ENCODE measurements at places on chromosomes 4 and X.

DNA sequence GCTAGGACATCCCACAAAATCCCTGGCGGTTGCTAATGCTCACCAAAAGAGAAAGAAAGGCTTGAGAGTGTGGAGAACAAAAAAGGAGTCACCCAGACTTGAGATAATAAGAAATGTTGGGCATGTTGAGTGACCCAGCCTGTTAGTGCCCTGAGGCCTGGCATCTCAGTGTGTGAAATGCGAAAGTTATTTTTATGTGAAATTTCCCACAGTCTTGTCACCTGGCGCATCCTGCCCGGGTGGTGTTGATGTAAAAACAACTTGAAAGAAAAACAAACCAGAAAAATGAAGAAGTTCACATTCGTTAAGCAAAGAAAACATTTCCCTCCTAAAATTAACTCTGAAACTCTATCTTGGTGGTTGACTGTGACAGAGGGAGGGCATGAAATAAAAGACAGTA lies 495.2 kb downstream of the MID1IP1 start:
- no peak for DNase-seq

DNA sequence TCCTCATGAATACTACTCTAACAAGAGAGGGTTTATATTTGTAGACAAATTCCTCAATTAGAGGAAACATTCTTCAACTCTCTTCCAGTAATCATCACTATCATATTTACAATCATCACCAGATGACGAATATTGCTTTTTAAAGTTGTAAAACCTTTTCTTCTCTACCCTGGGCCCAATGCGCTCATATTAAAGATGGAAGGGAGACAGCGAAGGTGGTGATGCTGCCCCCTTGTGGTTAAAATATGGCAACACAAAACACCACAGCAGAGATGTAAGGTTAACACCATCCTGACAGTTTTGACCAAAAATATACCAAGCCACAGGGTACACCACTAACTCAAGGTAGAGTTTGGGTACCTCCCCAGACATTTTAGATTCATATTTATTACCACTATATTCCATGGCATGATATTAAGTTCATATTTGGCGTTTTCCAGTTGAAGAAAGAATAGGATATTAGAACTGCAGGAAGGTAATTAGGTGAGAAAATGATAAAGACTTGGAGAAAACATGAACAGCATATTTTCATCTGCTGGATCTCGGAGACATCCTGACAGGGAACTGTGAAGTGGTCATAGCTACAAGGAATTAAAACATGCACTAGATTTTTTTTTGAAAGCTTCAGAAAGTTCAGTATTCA lies 72.8 kb downstream of the SLC9A7 start:
- DNase-seq = peak; percentile 42

DNA sequence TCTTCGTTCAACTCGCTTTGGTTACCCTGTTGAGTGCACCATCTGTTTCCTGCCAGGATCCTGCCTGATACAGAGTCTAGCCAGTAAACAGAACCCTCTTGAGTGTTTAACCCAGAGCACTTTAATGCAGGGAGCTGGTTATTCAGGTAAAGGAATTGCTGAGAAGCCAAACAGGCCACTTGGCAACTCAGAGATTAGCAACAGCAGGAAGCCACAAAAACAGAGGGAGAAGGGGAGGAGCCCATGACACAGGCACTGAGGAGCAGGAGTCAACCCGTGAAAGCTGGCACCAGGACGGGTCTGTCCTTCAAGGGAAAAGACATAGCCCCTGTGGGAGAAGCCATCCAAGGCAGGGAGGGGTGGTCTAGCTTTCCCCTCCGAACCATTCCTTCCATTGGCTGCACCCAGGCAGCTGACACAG lies 641.4 kb downstream of the ZNF674 start:
- peak; percentile 19 for DNase-seq

DNA sequence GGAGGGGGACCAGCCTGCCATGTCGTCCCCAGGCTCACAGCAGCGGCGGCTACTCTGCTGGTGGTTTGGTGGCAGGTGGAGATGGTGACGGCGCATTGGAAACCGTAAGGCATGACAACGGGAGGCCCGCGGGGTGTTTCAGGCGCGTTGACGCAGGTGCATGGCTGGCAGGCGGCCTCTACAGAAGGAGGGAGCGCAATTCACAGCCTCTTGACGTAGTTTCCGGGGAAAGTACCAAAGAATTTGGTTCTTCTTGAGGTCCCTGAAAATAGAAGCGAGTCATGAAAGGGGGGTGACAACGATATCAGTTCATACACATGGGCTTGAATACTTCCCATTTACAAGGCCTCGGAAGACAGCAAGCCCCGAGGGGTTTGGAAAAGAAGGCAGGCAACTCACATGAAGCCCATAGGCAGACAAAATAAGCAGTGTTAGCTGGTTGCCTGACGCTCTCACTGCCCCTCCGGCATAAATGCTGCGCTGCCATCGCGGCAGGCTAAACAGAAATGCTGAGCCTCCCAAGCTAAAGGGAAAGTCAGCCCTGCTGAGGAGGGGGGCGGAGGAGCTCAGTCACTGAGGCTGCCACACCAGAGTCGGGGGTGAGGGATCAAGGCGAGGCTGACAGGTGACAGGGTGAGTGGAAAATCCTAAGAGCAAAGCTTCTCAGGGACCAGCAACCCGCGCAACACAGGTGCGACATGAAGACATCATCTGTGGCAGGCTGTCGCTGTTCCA lies 52.3 kb upstream of the PDLIM3 start:
- no peak for DNase-seq

DNA sequence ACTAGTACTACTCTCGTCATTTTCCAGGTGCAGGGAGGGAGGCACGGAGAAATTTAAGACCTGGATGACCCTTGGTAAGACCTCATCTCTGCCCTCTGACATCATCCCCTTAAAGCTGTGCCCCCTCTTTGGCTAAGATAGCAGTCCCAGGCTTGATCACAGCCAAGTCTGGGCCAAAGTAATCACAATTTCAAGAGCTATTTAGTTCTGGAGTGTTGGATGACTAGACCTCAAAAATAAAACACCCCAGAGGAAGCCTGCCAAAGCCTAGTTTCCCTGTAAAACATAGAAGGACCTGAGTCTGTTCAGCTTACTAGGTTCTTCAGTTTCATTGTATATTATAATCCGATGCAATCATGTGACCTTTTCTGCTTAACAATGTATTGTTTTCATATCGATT lies 144.6 kb upstream of the ARHGEF9 start:
- no peak for DNase-seq

DNA sequence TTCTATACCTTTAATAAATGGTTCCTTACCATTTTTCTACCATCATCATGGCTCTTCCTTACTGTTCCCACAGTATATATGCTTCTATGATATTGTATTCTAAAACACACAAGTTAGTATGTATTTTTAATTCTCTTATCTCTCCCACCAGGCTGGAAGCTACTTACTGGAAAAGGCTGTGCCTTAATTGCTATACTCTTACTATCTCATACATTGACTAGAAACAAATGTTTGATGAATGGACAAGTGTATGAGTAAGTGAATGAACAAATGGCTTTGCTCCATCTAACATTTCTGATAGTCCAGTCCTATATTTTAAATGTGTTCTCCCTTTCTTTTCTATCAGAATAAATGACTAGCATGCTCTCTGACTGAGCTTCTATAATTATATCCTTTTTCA lies 320.8 kb upstream of the RASGEF1B start:
- no peak for DNase-seq

DNA sequence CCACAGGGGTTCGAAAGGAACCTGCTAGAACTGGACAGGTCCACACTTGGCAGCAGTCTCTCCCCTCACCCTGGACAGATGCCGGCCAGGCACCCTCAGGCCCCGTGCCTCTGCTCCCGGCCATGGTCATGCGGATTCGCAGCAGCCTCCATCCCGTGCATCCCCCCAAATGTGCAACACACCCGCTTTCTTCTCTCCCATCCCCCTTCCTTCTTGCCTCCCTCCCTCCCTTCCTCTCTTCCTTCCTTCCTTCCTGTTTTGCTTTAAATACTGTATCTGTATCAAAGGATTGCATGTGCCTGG lies 35.0 kb upstream of the HMX1 start:
- DNase-seq = no peak

DNA sequence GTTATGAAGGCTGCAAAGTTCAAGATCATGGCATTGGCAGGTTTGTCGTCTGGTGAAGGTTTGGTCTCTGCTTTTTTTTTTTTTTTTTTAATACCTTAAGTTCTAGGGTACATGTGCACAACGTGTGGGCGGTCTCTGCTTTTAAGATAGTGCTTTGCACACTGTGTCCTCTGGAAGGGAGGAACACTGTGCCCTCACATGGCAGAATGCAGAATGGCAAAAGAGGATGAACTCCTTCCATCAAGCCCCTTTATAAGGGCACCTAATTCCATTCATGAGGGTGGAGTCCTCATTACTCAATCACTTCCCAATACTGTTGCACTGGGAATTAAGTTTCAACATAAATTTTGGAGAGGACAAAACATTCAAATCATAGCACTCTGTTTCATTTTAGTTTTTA lies 101.4 kb downstream of the GLRA2 start:
- DNase-seq = no peak

DNA sequence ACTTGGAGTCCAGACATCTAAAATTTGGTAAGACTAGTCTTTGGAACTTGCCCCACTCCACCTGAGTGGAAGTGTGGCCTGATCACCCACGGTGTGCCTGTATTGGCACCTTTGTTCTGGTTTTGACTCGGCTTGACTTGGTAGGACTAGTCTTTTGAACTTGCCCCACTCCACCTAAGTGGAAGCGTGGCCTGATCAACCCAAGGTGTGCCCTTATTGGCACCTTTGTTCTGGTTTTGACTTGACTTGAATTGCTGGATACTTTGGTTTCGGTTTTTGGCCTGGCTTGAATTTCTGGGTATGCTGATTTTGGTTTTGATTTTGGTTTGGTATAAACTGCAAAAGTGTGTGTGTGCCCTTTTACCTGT lies 44.7 kb upstream of the UGT2B7 start:
- DNase-seq = no peak

DNA sequence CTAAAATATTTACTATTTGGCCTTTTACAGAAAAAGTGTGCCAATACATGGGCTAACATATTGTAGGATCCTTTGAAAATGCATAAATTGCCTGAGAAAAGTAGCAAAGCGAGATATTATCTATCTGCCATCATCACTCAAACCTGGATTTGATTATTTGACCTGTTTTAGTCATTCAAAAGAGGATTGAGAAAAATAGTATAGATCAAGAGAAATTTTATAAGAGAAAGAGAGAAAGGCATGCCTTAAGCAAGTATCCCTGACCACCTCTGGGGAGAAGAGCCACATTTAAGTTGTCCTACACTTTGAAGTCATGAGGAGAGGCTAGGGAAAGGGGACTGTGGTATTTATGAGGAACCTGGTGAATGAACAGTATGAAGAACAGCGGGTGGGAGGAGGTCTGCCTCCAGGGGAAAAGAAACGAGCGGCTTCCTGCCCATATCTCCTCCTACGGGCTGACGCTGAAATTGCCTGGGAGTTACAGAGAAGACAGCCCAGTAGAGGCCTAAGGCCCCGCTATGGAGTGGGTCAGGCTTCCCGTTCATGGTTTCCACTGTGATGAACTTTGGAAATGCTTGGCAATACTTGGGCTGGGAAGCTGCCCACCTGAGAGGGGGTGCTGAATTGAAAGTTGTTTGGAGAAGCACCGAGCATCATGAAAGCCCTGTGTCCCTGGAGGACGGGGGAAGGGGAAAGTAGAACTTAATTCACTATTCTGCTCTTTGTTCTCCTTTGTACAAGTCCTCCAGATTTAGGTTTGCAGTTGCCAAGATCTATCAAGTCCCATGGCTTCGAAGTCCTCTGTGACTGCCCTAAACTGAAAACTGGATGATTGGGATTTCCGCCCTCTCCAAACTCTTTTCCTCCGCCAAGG lies 106.9 kb upstream of the ACSL4 start:
- DNase-seq = peak; percentile 30

DNA sequence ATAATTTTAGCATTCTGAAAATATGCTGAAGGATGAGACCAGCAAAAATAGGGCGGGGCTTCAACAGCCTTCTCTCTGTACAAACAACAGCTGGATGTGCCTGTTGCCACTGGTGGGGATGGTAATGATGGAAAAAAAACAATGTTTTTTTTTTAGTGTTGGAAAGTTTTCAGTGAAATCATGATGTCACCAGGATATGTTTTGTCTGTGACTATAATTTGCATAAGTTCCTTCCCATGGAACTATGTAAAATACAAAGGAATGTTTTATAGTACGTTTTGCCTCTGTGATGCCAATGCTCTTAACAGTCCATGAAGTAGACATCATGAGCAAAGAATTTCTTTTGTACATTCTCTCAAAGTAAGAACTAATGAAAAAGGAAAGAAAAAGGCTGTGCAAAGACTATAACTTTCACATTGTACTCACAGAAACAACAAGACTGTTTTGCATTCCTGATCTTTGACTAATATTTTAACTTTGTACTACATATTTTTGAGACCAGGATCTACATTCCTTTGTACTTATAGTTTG lies 589.7 kb downstream of the SPRY1 start:
- DNase-seq = peak; percentile 60

DNA sequence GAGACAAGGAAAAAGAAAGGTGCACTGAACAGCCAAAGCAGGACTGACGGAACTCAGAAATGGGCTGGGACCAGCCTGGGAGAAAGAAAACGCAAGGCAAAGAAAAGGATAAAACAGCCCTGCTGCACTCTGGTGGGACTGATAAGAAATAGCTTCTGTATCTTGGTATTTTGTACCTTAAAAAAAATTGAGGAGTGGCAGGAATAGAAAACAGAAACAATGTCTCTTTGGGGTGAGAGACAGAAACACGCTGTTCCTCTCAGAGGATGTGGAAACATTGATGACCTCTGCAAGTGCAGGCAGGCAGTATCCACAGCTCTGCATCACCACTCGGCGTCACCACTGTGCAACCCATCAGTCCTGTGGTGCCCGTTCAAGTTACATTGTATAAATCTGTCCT lies 152.5 kb upstream of the SPRY1 start:
- peak; percentile 82 for DNase-seq

DNA sequence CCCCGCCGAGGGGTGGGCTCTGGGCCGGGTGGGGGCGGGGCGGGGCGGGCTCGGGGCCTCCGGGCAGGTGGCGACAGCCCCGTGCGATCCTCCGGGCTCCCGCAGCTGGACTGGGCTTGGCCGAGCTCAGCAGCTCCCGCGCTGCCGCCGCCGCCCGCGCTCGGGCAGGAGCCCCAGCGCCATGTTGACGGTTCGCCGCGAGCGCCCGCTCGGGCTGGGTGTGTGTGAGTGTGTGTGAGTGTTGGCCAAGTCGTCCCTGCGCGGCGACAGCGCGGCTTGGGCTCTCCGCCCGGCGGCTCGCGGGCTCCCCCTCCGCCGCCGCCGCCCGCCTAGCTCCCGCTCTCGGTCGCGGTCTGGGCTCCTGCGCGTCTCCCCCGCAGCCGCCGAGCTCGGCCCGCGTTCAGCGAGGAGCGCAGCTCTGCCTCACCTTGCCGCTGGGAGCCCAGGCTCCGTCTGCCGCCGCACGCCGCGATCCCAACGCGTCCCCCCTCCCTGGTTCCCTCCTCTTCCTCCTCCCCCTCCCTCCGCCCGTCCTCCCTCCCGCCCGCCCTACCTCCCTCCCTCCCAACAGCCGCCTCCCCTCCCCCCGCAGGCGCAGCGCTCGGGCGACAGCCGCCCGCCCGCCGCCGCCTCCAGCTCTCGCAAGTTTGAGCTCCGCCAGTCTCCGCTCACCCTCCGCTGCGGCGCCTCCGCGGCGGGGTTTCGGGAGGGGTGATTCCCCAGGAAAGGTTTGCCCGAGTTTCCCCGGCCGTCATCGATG lies at the start of gene BCOR:
BCOR (minus strand) TSS at position 455 of the 760 bp plus-strand sequence. CDS start 20,029 bp downstream, outside the sequence.
- DNase-seq = peak; percentile 71

- peak; percentile 69 for DNase-seq
These were observed 6.6 kb downstream of the SMS start for GRCh38 chrX:21946925-21947641.

Data from epithelial cell of esophagus (primary cell).